ENCODE measurements at places on chromosomes 16 and 17. TPM values are rescaled to one million over a fixed set of nuclear protein-coding genes. Genes with fewer than 3 reads are reported as not detected.

The IL34 gene
- 2.2 TPM for total RNA-seq

The ZNF423 gene
- total RNA-seq, result not detected

The VTN gene
- 3.3 TPM for total RNA-seq

The BCL6B gene
- 0.36 TPM for total RNA-seq

Data from MG63 (cell line).